NCI-H146 (cell line): ENCODE measurements at places on chromosomes 5 and 9.
A peak's percentile ranks its signal among the peaks of the same experiment; 100 is the strongest.

DNA sequence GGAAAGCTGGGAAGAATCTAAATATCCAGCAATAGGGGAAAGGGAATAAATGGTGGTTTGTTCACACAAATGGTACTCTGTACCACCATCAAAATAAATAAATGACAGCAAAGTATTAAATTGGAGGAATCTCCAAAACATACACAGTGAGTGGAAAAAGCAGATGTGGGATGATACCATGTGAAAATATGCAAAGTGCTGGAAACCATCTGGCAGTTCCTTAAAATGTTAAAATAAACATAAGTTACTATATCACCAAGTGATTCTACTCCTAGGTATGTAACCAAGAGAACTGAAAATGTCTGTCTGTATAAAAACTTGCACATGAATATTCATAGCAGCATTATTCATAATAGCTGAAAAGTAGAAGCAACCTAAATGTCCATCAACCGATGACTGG, 41.9 kb upstream of the TEX48 start:
- DNase-seq = no peak

GRCh38 chr9:76887951-76888350, 18.0 kb downstream of the PRUNE2 start:
- DNase-seq = peak; percentile 23

DNA sequence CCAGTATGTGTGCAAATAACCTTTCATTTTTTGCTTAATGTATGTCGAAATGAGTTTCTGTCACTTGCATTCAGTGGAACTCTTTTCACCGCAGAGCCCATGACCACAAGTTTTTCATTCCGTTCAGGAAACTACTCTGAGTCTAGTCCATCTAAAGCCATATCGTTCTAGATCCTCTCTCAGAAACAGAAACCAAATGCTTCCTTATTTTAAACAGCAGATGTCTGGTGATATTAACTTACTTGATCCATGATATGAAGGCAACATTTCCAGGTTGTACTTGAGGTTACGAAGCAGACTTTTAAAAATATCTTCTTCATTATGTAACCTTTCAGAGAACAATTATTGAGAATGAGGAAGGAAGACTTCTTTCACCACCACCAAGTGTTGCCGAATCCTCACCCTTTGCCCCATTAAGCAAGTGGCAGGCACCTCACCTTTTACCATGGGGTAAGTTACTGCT, 72.4 kb upstream of the GNAQ start:
- no peak for DNase-seq

DNA sequence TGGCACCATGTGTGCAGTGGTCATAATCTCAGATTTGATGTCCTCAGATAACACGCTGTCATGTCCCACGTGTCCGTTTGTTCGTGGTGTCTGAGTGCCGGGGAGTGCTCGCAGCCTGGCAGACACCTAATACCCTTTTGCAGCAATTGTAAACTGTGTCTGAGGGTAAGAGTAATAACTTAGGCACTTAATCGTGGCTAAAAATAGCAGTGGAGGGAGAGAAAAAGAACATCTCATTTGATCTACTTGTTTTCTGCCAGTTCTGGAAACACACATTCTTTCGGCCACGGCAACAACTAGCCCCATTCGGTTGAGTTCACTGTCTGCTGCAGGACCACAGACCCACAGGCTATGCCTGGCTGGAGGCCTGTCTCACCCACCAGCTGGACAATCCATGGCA, 16.5 kb downstream of the ADCY2 start:
- no peak for DNase-seq

DNA sequence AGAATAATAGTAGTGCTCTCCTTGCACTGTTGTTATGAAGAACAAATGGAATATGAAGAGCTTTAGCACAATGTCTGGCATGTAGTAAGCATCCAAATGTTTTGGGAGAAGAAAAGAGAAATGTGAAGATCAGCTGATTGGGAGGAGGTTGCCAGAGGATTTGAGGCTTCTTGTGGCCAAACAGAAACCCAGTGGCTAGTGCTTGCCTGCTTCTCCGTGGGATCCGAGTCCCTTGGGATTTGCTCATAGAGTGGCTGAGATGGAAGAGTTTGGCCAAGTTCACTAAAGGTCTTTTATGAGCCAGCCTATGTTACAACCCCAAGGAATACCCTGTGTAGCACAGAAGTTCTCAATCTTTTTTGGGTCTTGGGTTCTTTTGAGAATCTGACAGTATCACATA, 86.0 kb downstream of the ANGPTL2 start:
- no peak for DNase-seq

DNA sequence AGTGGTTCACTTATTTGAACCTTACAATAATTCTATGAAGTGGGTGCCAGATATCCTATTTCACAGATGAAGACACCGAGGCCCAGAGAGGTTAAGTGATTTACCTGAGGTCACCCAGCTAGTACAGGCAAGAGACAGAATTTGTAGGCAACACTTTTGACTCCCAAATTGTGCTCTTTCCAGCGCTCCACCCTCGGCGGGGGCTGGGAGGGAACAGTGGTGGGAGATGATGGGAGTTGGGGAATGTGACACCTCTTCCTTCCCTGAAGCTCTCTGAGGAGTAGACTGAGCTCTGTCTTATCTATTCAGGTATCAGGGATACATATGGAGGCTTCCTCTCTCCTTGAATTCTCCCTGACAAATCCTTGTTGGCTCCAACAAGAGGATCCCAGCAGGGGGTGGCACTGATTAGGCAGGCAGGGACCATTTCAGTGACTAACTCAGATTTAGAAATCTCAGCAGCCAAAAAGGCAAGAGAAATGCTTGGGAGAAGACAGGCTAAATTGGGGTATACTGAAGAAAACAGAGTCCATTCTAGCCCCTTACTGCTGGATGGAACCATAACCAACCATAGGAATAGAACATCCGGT, 95.8 kb upstream of the PANK3 start:
- no peak for DNase-seq

DNA sequence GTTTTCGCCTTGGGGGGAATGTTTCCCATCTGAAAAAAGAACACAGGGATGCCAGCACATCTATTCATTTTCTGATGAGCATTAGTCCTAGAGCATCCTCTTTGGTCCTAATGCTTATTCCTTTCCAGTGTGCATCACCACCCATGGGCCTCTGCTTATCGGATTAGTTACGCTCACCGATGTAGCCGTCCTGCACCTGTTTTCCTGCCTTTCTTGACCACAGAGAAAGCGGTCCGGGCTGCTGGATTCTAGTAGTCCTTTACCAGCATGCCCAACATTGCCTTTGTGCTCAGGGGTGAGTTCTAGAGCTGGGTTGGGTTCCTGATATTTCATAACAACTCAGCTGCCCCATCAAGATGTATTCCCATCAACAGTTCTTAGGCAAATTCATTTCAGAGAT, 2084.5 kb upstream of the C9orf72 start:
- no peak for DNase-seq

DNA sequence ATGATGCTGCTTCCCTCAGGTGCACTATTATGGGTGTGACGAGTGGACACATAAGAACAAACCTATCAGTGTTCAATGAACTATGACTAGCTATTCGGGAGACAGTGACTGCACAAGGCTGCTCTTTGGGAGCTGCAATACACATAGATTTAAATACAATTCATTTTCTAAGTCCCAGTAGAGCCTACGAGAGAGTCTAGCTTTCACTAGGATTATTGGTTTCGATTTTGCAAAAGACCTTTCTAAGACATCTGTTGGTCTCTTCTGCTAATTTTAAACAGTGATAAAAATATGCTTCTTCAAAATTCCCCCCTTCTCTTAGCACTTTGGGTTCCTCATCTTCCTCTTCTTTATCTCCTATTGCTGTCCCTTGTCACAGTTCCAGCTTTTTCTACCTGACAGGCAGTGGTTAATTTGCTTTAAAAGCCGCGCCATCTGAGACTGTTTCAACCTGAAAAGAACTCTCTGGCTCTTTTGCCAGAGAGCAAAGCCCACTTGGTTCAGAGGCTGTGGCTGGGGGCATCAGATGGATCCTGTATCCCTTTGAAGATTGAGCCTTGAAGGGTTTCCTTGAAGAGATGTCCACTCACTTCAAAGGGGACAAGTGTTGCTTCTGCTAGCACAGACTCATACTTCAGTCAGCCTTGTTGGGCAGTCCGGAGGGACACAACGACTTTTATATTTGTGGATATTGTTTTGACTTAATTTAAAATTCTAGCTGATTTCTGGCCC, 241.5 kb downstream of the MAN2A1 start:
- no peak for DNase-seq

DNA sequence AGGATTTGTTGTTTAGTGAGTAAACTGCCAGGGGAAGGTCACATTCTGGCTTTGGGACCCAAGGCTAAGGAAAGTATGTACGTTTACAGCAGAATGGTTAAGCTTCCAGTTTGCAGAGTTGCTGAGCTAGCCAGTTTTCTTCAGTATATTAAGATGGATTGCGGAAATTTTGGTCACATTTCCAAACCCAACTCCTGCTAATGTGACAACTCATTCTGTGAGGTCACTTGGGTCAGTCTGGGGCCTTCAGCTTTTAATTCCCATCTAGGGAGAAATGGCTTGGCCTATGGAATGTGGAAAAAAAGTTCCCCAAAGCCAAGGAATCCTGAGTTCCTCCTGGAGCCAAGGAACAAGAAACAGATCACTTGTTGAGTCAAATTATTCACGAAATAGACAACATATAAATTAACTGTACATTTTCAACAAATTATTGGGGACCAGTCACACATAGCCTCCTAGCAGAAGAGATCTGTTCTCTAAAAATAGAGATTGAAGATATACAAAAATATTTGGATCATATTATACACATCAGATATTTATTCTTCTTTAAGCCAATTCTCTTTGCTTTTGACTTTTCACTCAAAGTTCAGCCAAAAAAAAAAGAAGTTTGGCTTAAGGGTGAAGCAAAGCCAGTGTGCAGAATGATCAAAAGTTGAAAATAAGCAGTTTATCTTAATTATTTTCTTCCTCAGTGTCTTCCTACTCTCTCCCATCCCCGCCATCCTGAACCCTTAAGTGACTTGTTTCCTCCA, 8.8 kb downstream of the KCNV2 start:
- no peak for DNase-seq
